ENCODE measurements at places on chromosomes 1 and 21.

GRCh38 chr21:20308586-20309315 lies 689.5 kb upstream of the NCAM2 start:
- DNase-seq: no peak

DNA sequence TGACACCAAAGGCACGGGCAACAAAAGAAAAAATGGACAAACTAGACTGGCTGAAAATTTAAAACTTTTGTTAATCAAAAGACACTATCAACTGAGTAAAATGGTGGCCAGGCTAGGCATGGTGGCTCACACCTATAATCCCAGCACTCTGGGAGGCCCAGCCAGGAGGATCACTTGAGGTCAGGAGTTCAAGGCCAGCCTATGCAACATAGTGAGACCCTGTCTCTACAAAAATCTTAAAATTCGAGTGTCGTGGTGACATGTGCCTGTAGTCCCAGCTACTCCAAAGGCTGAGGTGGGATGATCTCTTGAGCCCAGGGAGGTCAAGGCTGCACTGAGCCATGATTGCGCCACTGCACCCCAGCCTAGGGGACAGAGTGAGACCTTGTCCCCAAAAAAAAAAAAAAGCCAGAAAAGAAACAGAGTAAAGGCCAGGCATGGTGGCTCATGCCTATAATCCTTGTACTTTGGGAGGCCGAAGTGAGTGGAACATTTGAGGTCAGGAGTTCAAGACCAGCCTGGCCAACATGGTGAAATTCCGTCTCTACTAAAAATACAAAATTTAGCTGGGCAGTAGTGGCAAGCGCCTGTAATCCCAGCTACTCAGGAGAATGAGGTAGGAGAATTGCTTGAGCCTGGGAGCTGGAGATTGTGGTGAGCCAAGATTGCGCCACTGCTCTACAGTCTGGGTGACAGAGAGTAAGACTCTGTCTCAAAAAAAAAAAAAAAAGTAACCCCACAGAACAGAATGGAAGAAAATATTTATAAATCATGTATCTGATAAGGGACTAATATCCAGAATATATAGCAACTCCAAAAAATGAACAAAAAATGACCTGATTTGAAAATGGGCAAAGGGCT lies 8.0 kb downstream of the TUT4 start:
- DNase-seq: no peak

- no peak for DNase-seq
Measured at GRCh38 chr1:62722796-62723195, 34.6 kb upstream of the DOCK7 start.

- DNase-seq: no peak
Measured at GRCh38 chr1:206551296-206551985, 44.1 kb downstream of the RASSF5 start.

DNA sequence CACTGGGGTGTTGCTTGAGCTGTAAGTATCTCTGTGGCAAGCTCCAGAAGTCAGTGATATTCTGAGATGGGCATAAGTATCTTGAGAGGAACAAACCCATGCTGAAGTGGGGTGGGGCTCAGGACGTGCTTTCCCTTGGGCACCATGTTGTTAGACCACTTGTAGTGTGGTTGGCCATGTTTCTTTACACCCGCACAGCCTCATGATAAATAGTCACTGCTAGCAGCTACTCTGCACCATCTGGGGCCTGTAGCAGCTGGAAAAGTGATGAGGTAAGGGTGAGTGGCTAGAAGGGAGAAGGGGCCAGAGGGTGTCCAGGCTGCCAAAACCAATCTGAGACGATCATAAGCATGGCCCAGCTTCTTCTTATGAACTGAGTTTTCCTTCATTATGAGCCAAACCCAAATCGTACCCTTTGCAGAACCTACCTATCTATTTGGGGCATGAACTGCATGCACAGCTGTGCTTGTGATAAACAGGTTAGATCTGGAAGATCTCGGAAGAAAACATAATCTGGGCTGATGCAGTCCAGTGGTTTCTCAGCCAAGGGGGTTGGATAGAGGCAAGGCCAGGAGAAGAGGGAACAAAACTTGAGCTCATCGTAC lies 91.9 kb upstream of the IRF2BP2 start:
- DNase-seq: no peak

GRCh38 chr1:43814401-43814800 lies 107.1 kb downstream of the ST3GAL3 start:
- no peak for DNase-seq

DNA sequence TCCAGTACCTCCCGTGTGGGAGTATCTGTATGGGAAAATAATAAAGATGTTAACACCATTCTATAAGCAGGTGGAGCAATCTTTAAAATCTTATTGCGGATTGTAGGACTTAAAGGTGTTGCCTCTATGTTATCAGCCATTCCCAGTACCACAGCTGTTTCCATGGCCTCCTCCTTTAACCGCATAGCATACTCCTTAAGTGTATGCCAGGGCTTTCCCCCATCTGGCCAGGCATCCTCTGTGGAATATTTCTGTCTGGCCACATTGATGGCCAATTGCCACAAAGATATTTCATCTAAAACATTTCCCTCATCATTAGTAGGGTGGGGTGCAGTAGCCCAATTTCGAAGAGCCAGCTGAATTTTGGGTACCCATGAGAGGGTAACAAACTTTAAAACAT lies 7.3 kb upstream of the STUM start:
- DNase-seq: no peak

GRCh38 chr1:117783606-117784396 lies 145.6 kb downstream of the GDAP2 start:
- no peak for DNase-seq

- DNase-seq: no peak
Measured at GRCh38 chr21:33247599-33247998, 17.9 kb downstream of the IFNAR2 start.
